ENCODE measurements at places on chromosomes 12 and 14. TPM values are rescaled to one million over a fixed set of nuclear protein-coding genes. Genes with fewer than 3 reads are reported as not detected.

GDF3 gene
- not detected for total RNA-seq

OR6C2 gene
- total RNA-seq = not detected

KRT85 gene
- total RNA-seq = not detected

ZFHX2 gene
- total RNA-seq = 0.82 TPM

TBX3 gene
- total RNA-seq = 53.3 TPM

FLVCR2 gene
- 14.2 TPM for total RNA-seq

KCNJ8 gene
- 0.22 TPM for total RNA-seq

YLPM1 gene
- total RNA-seq = 50.3 TPM

Measured in A549 treated with Hydrocortisone at 1 μM for 4 hours (cell line).